ENCODE measurements at places on chromosomes 12 and 14.

GRCh38 chr14:55388160-55388559 lies 23.5 kb downstream of the ATG14 start:
- no peak for DNase-seq

GRCh38 chr12:66800046-66800445 lies 121.2 kb upstream of the GRIP1 start:
- no peak for DNase-seq

DNA sequence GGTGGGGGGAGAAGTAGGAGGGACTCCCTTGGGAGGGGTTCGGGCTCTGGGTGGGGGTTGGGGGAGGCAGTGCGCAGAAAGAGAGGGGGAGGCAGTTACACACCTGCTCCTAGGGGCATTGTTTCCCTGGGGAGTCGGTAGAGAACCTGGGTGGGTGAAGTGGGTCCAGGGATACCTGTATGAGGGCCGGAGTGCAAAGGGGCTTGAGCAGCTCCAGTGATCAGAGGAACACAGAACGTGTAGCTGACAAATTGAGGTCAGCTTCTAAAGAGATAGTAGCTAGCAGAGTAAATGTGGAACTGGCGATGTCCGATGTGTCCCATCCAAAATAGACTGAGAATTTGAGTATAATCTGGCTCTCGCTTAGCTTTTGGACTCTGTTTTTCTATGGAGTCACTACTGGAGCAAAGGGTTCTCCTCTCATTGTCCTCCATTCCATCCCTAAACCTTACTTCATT lies 502 bp downstream of the SMARCD1 start:
- DNase-seq = no peak

GRCh38 chr12:109675411-109675810 lies 38.2 kb upstream of the FAM222A start:
- DNase-seq = no peak

- DNase-seq = no peak
Observed at GRCh38 chr14:69325646-69326265, 65.8 kb downstream of the GALNT16 start.

DNA sequence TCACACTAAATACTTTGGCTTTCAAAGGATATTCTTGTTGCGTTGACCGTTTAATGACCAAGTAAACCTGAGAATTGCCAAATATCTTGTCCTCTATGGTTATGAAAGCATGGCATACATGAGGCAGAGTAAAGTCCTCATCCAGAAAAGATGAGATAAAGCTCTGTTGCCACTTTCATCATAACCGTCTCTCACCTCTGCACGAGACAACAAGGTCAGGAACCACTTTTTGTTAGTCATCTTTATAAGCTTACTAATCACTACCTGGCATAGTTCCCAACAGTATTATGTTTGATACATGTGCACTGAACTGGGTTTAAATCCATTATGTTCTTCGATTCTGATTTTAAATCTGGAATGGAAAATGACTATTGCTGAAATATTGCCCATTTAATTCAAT lies 31.3 kb downstream of the PTPRB start:
- no peak for DNase-seq

DNA sequence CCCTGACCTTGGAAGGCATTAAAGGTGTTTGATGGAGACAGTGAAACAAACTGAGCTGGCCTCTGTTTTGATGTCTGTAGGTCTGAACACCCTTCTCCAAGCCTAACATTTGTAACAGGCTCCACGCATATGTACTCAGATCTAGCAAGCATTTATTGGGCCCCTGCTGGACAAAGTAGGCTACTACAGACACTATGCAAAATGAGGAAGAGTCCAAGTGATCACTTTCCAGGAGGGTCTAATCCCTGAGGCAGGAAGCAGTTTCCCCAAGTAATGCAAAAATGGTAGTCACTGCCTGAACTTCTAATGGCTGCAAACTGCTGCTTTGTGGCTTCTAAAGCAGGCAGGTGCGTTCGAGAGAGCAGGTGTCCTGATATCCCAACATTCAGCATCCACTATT lies 405.8 kb downstream of the MED13L start:
- DNase-seq = no peak

DNA sequence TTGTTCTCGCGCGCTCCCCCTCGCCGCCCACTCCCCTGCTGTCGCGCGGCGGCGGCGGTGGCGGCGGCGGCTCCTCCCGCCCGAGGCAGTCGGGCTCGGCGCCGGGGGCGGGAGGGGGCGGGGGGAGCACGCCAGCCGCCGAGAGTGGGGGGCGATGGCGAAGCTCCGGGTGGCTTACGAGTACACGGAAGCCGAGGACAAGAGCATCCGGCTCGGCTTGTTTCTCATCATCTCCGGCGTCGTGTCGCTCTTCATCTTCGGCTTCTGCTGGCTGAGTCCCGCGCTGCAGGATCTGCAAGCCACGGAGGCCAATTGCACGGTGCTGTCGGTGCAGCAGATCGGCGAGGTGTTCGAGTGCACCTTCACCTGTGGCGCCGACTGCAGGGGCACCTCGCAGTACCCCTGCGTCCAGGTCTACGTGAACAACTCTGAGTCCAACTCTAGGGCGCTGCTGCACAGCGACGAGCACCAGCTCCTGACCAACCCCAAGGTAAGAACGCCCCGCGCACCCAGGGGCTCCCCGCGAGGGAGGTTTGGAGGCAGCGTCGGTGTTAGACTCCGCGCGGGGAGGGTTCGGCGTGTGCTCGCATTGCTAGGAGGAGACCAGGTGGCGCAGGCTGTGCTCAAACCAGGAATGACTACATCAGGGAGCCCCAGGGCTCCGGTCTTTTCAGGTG lies 629 bp downstream of the KCNMB4 start:
- DNase-seq = peak; percentile 17

DNA sequence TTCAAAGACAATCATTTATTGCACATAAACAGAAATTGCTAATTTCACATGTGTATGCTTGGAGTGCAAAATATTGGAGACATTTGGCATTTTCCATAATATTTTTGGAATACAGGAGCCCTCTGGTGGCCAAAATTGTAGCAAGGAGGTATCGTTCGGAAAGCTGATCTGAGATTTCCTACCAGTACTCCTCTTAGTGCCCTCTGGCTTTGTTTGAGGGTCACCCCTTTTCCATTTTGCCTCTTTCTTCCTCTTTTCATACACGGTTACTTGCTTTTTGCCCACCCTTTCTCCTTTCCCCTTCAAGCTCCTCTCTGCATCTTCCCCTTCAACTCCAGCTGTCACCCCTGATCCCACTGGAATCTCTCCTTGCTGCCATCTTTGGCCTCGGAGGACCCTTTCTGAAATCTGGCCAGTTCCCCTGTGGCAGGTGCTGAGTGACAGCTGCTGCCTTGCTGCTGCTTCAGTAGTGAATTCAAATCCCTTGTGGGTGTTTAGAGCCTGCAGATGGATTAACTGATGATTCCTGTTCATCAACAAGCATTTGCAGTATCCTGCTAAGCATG lies 164.6 kb upstream of the PARP11 start:
- no peak for DNase-seq

DNA sequence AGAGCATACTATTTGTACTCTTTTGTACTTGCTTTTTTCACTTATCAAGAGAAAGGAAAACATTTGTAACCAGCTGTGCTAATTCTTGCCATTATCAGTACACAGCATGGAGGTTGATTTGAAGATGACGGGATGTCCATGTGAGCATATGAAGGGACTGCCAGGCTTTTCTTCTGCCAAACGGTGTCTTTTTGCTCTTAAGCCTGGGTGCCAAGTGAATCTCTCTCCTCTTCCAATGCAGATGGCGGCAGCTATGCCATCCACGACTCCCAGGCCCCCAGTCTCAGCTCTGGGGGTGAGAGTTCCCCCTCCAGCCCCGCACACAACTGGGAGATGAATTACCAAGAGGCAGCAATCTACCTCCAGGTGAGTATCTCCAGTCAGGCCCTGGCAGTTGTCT lies 38.9 kb downstream of the TPCN1 start:
- no peak for DNase-seq

DNA sequence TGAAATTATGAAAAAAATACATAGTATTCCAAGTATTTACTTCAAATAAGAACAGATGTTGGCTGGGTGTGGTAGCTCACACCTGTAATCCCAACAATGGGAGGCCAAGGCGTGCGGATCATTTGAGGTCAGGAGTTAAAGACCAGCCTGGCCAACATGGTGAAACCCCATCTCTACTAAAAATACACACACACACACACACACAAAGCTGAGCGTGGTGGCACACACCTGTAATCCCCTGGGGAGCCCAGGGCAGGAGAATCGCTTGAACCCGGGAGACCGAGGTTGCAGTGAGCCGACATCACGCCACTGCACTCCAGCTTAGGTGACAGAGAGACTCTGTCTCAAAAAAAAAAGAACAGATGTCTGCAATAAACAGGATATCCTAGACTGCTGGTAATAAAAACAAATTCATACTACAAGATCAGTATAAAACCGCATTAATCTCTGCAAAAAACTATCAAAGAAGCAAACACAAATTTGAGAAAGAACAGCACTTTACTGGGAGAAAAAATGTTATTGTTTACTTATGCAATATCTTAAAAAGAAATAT lies 23.8 kb downstream of the EEA1 start:
- DNase-seq = no peak

DNA sequence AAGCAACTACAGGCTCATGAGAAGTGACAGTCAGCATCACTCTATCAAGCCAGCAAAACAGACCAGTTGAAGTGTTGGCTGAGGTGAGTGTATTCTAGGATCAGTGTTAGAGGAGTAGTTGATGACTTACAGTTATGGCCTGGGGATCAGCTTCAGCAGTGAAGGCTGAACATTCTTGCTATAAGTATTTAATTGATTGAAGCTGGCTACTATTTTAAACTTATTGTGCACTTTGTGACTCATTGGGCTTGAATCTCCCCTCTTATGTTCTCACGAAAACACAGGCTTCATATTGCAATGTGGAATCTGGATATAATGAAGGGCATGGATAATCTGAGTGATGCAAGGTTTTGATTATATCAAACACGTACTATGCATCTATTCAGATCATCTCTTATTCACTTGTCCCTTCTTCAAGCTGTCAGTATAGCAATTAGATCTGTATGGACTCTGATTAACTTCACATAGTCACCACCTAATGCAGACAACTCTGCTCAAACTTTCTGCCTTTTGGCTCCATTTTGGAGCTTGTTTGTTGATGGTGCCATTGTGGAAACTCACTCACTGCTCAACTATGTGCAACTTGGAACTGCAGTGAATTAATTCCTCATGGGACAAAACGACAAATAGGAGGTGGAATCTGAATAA lies 309.2 kb downstream of the SLC16A7 start:
- no peak for DNase-seq

- no peak for DNase-seq
Observed at GRCh38 chr12:53928054-53928835, 10.4 kb upstream of the HOXC13 start.

DNA sequence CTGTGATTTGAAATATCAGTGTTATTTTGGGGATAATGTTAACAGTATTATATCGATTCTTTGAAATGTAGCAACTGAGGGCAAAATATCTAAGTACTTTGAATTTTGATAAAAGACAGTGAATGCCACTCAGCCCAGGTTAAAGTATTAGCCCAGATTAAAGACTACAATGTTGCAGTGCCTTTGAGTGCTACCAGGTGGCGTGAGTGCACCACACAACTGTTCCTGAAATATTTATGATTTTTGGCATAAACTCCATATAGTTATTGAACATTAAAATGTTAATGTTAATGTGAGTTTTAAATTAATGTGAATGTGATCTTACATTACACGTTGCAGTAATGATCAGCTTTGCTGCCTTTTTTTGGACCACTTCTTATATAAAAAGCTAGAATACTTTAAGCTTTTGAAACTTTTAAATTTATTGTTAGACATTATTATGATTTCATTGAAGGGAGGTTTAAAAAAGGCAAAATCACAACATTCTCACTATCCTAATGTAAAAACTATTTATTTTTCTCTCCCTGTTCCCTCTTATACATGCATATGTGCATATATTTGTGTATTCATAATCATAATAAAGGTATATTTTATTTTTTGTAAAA lies 22.5 kb downstream of the MRPS35 start:
- DNase-seq = no peak

GRCh38 chr12:130303781-130304180 lies 33.9 kb upstream of the PIWIL1 start:
- DNase-seq = no peak

DNA sequence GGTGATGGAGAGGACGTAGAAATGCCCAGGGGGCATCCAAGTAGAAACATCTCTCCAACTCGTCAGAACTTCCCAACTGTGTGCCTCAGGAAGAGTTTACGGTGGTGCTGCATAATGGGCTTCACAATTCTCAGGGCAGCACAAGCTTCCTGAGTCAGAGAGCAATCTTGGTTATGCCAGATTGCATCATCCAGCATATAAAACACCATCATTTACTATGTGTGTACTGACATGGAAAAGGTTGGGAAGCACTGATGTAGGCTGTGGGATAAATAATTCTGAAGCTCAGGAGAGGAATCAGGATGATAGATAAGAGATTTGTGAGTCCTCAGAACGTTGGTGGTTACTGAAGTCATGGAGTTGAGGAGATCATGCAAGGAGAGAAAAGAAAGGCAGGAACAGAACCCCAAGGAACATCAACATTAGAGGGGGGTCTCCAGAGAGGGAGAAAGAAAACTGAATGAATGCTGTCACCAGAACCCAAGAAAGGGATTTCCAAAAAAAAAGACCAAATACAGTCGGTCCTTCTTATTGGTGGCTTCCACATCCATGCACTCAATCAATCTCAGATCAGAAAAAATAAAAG lies 4.7 kb upstream of the NCKAP5L start:
- no peak for DNase-seq

- DNase-seq = no peak
Observed at GRCh38 chr12:110824342-110824741, 22.4 kb upstream of the CCDC63 start.

GRCh38 chr14:100130521-100130920 lies 28.9 kb downstream of the DEGS2 start:
- DNase-seq = no peak

- no peak for DNase-seq
Observed at GRCh38 chr14:92587700-92588085, 74.1 kb downstream of the RIN3 start.

DNA sequence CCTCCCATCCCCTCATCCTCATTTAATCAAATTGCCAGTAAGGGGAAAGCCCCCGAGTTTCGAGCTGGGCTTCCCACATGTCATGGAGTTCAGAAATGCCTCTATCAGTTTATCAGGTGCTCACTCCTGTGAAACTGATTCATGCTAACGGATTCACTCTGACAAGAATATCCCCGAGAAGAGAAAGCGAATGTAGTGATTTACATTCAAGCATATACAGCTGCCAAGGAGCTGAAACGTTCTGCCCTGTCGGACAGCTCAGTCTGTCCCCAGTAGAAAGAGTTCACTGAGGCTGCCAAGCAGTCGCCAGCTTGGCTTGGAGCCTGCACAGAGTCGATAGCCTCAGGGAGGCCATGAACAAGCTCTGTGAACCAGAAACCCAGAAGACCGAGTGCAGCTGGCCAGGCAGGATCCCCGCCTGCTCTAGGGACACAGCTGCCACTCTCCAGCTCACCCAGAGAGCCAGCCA lies 88.4 kb downstream of the TMCC3 start:
- no peak for DNase-seq

- no peak for DNase-seq
Observed at GRCh38 chr12:28937196-28937595, 211.9 kb upstream of the FAR2 start.

DNA sequence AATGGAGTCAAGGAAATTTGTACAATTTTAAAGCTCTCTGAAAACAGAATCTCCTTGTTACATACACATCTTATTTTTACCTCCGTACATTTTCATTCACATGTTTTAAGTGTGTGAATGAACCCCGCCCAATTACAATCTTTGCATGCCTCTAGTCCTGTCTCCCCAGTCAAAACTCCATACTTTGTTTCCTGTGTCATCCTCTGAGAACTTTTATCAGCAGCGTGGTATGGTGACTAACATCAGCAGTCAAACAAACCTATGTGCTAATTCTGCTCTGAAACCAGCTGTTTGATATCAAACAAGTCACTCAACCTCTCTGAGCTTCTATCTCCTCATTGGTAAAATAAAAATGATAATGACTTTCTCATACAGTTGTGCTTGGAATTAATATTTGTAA lies 15.8 kb upstream of the ERGIC2 start:
- DNase-seq = no peak

Measured in activated CD8-positive, alpha-beta memory T cell treated with anti-CD3 and anti-CD28 coated beads for 48 hours (primary cell).